ENCODE measurements at places on chromosomes 3 and 15.

GRCh38 chr15:101210466-101210865 is 41.4 kb downstream of the CHSY1 start:
- no peak for DNase-seq

DNA sequence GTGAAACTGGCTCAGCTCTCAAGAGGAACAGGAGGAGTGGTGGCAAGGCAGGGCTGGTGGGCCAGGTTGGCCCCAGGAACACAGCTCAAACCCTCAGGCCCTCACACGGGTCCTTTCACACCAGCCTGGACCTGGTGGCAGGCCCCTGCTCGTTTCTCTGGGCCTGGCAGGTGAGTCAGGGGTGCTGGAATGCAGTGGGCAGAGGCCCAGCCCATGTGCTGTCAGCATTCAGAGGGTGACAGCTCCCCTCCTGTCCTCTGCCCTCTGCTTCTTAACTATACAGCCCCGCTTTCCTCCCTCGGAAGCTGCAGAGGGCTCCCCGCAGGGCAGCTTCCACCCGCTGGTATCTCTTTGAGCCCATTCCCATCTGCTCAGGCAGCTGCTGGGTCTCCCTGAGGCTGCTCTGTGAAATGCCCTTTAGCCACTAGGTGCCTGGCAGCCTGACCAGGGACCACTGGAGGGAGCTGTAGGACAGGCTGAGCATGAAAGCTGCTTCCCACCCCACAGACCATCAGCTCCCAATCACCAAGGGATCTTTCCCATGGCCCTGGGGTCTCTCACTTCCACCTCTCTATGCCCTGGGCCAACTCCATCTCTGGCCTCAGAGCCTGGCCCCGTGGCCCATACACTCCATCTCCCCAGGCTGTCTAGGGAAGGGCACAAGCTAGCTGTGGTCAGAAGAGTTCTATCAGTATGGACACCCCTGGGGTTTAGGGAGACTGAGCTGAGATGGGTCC is 24.8 kb downstream of the SHF start:
- peak; percentile 94 for DNase-seq

DNA sequence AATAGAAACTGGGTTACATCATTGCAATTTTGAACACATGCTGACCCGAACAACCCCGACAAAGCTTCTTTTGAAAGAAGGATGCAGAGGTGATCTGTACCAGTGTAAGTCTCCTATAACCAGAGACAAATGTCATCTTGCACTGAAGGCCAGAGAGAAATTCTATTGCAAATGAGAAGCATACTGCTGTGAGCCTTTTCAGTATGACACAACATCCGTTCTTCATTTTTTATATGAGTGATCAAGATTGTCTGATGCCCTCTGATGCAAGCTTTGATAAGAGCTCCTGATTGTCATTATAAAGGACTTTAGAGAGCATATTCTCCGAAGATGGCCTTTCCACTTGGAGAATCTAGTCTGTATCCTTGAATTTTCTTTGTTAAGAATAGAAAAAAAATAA is 36.9 kb downstream of the PCOLCE2 start:
- no peak for DNase-seq

DNA sequence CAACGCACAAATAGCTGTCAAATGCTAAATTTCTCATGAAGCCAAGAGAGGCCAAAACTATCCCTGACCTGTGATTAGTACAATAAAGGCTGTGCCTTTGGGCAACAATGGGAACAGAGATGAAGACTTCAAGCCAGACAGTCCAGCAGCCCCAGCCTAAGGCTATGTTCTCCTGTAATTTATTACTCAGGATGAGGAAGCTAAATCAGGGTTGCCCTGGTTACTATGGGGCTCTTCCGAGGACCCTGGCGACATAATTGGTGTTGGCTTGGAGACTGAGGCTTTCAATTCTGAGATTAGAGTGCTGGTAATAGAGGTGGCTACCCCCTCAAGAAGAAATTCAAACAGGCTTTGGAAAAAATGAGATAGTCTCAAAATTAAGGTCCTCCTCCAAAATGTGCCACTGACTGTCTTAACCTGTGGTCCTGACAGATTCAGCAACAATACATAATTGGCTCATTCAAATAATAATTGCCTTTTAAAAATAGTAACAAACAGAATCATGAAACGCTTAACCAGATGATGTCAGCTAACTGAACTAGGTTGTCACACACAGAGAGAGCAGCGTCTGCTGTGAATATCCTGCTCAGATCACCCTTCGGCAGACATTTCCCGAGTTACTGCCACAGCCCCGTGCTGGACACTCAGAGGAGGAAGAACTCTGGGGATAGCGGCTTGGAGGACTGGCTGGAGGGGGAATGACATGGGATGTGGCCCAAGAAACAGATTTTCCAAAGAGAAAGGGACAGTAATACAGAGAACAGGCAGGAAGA is 43.0 kb downstream of the NSMCE3 start:
- no peak for DNase-seq

DNA sequence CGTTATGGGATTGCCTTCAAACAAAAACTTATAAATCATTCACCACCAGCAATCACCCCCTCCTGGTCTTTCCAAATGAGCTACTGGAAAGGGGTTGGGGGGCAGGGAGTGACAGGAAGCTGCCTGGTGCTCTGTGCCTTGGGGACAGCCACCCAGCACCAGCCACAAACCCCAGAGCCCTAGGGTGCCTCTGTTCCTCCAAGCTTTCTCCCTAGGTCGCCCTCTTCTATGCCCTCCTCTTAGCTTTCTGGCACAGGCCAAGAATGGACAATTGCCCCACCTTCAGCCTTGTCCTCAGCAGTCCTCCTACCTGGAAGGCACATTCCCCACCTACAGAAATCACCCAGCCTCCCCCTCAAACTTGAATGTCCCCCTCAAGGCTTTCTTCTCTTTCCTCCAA is 3.3 kb downstream of the OXTR start:
- no peak for DNase-seq

GRCh38 chr3:56467801-56468183 is 475 bp downstream of the ERC2 start:
- no peak for DNase-seq

DNA sequence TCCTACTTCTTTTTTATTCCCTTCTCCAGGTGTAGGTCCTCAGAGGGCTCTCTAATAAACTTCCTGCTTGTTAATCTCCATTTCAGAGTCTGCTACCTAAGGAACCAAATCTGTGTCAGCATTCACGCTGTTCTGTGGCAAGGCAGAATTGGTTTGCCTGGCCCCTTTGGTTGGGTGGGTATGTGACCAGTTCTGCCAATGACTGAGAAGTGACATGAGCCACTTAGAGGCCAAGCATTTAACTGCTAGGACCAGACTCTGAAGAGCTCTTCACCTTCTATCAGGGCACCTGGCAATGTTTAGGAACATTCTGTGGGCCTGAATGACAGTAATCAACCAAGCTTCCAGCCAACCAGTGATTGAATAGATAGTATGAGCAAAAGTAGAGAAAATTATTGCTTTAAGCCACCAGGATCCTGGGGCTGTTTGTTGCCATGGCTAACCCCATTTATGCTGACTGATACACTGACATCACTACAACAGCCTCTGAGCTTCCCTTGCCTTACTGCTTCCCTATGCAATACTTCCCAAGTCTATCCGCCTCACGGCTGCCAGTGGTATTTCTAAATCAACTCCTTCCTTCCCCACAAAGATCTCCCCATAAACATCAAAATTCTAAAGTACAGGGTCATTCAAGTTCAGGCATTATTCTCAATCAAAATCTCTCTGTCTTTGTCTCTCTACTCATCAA is 7.6 kb downstream of the FRMD4B start:
- DNase-seq, result no peak

DNA sequence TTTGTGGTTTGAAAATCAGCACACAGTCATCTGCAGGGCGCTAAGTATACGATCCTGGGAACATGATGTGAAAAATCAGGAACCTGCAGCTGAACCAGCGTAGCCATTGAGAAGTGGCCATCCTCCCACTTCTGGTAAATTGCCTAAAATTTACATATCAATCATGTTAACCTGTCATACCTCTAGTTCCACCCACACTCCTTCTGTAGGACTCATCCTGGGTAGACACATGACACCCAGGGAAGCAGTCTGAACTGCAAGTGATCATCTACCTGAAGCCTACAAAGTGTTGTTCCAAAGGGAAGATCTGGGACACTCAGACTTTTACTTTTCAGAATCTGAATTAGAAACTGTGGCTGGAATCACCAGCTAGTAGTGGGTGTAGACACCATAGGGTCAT is 5.5 kb upstream of the PSMD6 start:
- no peak for DNase-seq

GRCh38 chr15:28876845-28877185 is 9.0 kb upstream of the APBA2 start:
- no peak for DNase-seq

- DNase-seq, result peak; percentile 35
Observed at GRCh38 chr15:39672666-39673065, 91.8 kb downstream of the THBS1 start.

DNA sequence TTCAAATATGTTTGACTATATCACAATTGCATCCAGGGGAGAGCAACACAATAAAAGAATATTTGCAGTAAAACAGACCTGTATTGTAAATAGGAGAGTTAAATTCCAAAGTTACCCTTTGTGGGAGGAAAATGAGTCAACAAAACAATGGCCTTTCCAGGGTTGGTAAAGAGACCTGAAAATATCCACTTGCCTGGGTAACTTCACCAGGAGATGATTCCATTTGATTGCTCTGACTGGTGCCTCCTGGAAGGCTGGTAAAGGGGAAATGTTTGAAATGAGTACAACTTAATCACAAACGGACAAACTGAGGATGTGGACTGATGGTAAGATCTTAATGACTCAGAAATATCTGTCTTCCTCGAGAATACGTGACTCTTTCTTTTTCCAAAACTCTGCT is 43.6 kb upstream of the SRGAP3 start:
- DNase-seq, result no peak

GRCh38 chr3:20080956-20081554 is 40.8 kb downstream of the KAT2B start:
- no peak for DNase-seq

- DNase-seq, result no peak
Observed at GRCh38 chr15:81152339-81152738, 18.3 kb downstream of the CFAP161 start.

DNA sequence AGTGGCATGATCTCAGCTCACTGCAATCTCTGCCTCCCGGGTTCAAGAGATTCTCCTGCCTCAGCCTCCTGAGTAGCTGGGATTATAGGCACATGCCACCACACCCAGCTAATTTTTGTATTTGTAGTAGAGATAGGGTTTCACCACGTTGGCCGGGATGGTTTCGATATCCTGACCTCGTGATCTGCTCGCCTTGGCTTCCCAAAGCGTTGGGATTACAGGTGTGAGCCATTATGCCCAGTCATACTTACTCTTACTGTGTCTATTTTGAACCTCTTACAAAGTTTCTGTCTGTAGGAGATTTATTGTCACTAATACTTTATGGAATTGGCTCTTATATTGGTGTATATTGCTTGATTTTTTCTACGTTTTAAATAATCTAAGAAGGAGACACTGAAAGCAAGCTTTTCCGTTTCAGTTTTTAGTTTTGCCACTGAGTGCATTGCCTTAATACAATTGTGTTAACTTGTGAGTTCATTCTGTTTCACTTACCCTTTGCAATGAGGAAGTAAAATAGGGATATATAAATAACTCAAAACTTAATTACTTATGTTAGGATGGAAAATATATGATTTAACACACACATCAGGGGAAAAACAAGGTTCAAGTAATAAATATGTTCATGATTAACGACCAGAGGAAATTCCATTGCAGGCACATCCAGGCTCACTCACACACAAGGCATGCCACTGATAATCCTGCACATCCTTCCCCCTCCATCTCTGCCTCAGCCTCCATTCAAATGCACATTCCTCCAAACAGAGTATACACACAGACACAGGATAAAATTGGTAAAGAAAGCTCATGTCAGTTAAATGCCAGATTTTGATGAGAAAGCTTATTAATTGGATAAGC is 279.3 kb upstream of the RASGRP1 start:
- peak; percentile 78 for DNase-seq

- DNase-seq, result peak; percentile 90
Observed at GRCh38 chr15:85667491-85668424, 127.0 kb downstream of the KLHL25 start.

DNA sequence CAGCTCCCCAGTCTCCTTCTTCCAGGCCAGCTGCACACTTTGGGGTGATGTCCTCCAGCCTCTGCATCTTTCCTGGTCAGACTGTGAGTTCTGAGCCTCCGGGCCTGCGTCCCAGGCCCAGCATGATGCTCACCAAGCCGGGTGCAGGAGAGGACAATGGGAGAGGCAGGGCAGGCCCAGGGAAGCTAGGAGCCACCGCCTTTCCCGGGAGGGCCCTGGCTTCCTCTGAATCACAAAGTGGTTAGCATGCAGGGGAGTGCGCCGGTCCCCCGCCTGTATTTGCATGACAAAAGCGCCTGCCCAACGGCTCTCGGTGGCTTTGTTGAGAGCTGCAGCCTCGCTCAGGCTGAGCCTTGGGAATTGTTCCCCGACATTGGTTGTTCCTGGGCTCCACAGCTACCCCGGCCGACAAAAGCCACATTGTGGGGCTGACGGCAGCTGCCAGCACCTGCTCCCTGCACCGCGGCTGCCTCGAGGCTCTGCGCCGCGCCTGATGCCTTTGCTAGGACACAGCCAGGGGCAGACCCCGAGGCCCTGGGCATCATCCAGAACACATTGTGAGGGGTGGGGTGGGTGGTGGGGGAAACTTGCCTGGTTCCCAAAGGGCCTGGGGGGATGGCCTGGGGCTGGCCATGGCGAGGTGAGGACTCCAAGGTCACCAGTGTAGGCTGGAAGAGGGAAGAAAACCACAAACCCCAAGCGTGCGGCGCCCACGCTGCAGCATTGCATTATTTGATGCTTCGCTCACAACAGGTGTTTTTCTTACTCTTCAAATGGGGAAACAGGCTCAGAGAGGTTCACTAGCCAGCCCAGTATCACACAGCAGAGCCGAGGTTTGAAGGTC is 20.0 kb upstream of the KLF13 start:
- DNase-seq, result no peak

GRCh38 chr15:37130356-37130755 is 30.0 kb upstream of the MEIS2 start:
- DNase-seq, result no peak

DNA sequence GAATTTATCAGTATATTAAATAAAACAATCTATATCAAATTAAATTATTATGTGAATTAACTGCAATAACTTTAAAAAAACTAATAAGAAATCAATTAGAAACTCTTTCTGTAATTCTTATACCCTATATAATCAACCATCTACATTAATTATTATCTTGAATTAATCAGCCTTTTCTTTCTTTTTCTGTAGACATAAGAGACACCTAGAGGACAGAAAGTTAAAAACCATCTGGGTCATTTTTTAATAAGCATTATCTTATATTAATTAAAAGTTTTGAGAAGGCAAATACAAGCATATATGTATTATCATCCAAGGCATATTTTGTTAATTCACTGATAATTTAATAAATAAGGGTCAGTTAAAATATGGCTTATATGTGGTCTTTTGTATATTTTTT is 24.2 kb upstream of the SLC25A26 start:
- DNase-seq, result peak; percentile 26

Measured in AG08395 (cell line).